Lung (tissue), 17 donors: ENCODE measurements at places on chromosomes 12 and 14. TPM values are rescaled to one million over a fixed set of nuclear protein-coding genes. Genes with fewer than 3 reads are reported as not detected.

GRCh38 chr12:84692071-84692470, 220.5 kb downstream of the SLC6A15 start:
- no peaks in the 10 kb centered on the region for H3K36me3 ChIP-seq
- no peak for DNase-seq
- H3K4me1 ChIP-seq: no peaks in the 10 kb centered on the region
- no peak overlapping the region for H3K4me3 ChIP-seq
- H3K27me3 ChIP-seq: no peaks in the 10 kb centered on the region

DNA sequence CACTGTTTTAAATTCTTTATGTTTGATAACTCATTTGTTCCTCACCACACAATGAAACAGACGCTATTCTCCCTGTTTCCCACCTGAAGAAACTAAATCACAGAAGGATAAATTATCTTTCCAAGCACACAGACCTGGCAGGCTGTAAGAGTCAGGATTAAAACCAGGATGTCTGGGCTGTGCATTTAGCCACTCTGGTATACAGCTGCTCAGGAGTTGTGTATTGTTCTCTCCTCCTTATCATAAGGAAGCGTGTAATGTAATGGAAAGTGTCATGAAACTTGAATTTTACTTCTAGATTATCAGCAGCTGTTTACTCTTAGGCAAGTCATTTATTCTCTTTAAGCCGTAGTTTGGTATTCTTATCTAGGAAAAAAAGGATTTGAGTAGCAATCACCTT, 154.8 kb upstream of the LRIG3 start:
- no peaks in the 10 kb centered on the region for H3K27me3 ChIP-seq
- H3K4me1 ChIP-seq: peaks cover 37% of the 10 kb centered on the region
- no peaks in the 10 kb centered on the region for H3K36me3 ChIP-seq
- DNase-seq: no peak

DNA sequence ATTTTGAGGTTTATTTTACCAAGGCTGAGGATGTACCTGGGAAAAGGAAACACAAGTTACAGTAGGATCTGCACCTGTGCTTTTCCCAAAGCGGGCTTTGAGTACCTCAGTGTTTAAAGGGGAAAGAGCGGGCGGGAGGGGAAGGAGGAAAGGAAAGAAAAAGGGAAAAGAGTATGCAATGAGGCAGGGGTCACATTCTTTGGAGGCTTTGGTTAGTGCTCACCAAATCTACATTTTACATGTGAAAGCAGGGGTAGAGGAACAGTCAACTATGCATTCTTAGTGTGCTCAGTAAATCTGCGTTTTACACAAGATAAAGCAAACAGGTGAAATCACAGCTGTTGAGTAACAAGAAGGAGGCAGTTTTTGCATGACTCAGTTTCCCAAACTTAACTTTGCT, 242.2 kb downstream of the TMEM132C start:
- no peak overlapping the region for H3K4me3 ChIP-seq
- H3K4me1 ChIP-seq: no peaks in the 10 kb centered on the region
- H3K27ac ChIP-seq: no peak overlapping the region
- DNase-seq: no peak
- H3K27me3 ChIP-seq: no peaks in the 10 kb centered on the region

- H3K27ac ChIP-seq: no peak overlapping the region
Measured at GRCh38 chr12:106625976-106626375, 43.2 kb downstream of the RFX4 start.

- no peak overlapping the region for H3K27ac ChIP-seq
- DNase-seq: no peak
- no peaks in the 10 kb centered on the region for H3K36me3 ChIP-seq
- H3K27me3 ChIP-seq: no peaks in the 10 kb centered on the region
Measured at GRCh38 chr14:98345161-98345560, 926.8 kb downstream of the BCL11B start.

DNA sequence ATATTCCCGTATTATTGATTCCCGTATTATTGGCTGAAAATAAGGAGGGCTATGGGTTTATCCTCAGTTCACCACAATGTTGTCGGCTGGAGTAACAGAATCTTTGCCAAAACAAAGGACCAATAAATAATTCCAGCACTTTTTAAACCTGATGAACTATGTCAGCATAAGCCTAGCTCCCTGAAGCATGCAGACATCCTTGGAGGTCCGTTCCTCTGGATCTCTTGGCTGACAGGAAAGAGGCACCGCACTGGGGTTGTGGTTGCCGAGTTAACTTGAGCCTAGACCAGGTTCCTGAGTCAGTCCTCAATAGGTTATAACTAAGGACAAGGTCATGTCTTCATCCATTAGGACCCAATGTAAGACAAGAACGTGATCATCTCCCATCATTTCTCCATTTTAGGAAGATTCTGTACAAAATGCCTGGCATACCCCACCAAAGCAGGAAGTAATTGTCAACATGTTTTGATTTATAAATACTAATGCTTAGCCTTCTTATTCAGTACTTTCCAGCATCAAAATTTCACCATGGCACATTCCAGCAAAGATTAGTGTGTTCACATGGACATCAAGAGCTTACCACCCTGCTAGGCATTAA, 36.6 kb downstream of the NID2 start:
- peak overlapping the region; percentile 37 for H3K27ac ChIP-seq
- DNase-seq: no peak
- peaks cover 3% of the 10 kb centered on the region for H3K4me1 ChIP-seq
- H3K27me3 ChIP-seq: no peaks in the 10 kb centered on the region
- H3K4me3 ChIP-seq: no peak overlapping the region

GRCh38 chr12:54521293-54522060, 23.9 kb downstream of the NCKAP1L start:
- H3K4me1 ChIP-seq: no peaks in the 10 kb centered on the region
- H3K27ac ChIP-seq: no peak overlapping the region
- no peaks in the 10 kb centered on the region for H3K36me3 ChIP-seq
- no peak overlapping the region for H3K4me3 ChIP-seq

DNA sequence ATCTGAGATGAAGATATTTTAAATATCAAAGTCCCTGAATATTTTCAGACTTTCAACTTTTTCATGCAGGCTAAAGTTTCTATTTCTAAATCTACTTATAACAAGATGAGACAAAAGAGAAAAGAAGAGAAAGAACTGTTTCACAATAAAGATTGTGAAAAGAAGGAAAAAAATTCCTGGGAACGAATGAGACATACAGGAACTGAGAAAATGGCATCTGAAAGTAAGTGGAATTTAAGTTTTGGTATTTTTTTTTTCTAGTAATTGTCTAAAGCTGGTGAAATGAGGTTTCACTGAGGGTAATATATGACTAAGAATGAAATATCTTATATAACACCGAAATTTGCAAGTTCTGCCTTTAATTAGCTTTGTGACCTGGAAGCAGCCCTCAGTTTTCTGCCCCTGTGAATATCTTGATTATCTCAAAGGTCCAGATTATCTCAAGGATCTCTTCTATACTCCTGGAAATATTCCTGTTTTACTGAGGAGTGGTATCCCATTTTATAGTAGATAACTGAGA, 55.7 kb upstream of the PRPF39 start:
- H3K36me3 ChIP-seq: no peaks in the 10 kb centered on the region

GRCh38 chr14:96122496-96122895, 82.1 kb upstream of the BDKRB2 start:
- H3K27me3 ChIP-seq: no peaks in the 10 kb centered on the region
- DNase-seq: no peak
- no peaks in the 10 kb centered on the region for H3K36me3 ChIP-seq
- H3K4me1 ChIP-seq: no peaks in the 10 kb centered on the region

DNA sequence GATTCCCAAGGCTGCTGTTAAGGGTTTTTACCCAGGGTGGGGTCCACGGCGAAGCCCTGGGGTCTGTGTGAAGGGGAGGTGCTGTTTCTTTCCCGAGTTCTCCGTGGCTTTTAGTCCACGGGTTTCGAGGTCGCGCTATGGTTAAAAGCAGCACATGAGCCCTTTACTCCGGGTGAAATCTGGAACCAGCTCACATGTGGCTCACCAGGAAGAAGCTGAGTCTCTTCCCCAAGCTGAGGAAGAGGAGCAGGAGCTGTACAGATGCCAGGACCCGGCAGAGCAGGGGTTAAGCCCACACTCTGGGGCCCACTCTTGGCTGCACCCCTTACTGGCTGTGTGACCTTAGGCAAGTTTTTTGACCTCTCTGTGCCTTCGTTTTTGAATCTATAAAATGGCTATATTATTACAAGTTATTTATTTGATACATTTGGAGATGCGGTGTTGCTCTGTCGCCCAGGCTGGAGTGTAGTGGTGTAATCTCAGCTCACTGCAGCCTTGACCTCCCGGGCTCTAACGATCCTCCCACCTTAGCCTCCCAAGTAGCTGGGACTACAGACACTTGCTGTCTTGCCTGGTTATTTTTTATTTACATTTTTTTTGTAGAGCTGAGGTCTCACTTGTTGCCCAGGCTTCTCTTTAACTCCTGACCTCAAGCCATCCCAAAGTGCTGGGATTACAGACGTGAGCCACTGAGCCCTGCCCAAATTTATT, 266.3 kb downstream of the AACS start:
- peak; percentile 4 for DNase-seq
- peaks cover 3% of the 10 kb centered on the region for H3K27me3 ChIP-seq
- H3K4me3 ChIP-seq: no peak overlapping the region
- H3K36me3 ChIP-seq: no peaks in the 10 kb centered on the region

DNA sequence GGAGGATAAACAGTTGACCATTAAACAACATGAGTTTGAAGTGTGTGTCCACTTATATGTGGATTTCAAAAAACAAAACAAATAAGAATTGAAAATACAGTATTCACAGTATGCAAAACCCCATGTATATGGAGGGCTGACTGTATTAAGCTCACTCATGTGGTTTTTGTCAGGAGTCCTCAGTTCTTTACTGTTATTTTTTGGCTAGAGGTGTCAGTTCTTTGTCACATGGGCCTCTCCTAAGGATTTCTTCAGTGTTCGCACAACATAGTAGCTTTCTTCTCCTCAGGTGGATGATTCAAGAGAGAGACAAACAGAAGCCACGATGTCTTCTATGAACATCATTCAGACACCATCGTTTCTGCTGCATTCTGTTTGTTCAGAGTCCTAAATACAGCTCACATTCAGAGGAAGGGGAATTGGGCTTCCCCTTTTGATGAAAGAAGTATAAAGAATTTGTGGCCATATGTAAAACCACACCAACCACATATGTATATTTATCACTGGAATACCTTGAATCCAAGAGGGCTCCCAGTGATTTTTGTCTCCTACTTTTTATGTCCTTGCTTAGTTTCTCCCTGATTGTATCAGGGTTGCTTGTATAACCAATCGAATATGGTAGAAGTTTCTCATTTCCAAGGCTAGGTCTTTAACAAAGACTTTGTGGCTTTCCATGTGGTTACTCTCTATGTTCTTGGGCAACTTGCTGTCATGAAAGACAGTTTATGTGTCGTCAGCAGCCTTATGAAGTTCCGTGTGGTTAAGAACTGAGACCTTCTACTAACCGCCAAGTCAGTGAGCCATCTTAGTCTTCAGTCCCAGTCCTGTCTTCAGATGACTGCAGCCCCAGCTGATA, 18.9 kb downstream of the MNAT1 start:
- H3K36me3 ChIP-seq: no peaks in the 10 kb centered on the region
- H3K4me3 ChIP-seq: no peak overlapping the region
- H3K27me3 ChIP-seq: no peaks in the 10 kb centered on the region
- H3K4me1 ChIP-seq: peaks cover 9% of the 10 kb centered on the region
- no peak for DNase-seq

DNA sequence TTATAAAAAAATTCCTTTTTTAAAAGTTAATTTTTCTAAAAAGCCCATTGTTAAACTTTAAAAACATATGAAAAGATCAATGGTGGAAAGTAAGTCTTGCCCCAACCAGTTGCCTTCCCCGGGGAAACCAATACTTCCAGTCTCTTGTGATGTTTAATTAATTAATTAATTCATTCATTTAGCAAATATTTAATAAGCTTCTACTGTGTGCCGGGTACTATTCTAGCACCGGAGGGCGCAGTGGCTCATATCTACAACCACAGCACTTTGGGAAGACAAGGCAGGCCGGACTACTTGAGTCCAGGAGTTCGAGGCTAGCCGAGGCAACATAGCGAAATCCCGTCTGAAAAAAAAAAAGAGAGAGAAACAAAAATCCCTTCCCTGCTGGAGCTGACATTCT, 87.4 kb downstream of the HECTD4 start:
- H3K36me3 ChIP-seq: no peaks in the 10 kb centered on the region
- no peak overlapping the region for H3K27ac ChIP-seq
- H3K4me3 ChIP-seq: no peak overlapping the region
- no peaks in the 10 kb centered on the region for H3K27me3 ChIP-seq
- H3K4me1 ChIP-seq: peaks cover 2% of the 10 kb centered on the region

- H3K36me3 ChIP-seq: no peaks in the 10 kb centered on the region
- no peak for DNase-seq
- peaks cover 19% of the 10 kb centered on the region for H3K4me1 ChIP-seq
- H3K27ac ChIP-seq: no peak overlapping the region
- H3K27me3 ChIP-seq: no peaks in the 10 kb centered on the region
Measured at GRCh38 chr14:61217516-61217915, 63.6 kb downstream of the TMEM30B start.

DNA sequence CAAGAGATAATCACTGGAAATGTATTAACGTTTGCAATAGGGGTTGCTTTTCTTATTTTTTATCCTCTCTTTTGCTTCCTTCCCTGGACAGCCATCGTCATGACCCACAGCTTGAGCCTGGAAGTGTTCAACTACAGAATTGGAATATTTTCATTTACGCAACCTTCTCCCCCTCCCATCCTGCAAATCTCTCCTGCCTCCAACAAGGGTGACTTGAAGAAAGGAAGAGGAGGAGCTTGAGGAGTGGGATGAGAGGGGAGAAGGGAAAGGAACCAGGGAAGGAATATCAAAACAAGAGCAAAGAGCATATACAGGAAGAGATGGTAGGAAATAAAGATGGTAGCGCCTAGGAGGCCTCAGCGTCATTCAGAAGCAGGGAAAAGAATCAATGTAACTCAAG, 1.6 kb upstream of the MANSC4 start:
- peak; percentile 86 for DNase-seq
- no peaks in the 10 kb centered on the region for H3K27me3 ChIP-seq
- H3K27ac ChIP-seq: no peak overlapping the region

- H3K4me1 ChIP-seq: no peaks in the 10 kb centered on the region
- H3K4me3 ChIP-seq: no peak overlapping the region
- DNase-seq: no peak
- no peak overlapping the region for H3K27ac ChIP-seq
Measured at GRCh38 chr12:39297891-39298290, 145.0 kb downstream of the KIF21A start.

DNA sequence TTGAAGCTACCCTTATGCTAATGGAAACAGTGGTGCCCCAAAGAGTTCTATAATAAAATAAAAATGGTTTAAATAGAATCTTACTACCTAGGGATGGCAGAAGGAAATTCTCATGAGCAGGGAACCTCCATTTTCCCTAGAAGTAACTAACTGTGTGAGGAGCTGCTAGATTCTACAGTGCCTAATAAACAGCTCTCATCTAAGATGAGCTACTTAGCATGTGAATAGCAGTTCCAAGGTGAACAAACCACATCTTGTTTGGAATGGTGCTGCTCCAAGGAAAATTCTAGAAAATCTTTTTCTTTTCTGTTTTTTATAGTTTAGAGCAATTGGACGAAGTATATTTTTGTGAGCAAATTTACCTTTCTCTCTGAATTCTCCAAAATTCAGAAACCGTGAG, 1015.3 kb upstream of the NOVA1 start:
- H3K27me3 ChIP-seq: no peaks in the 10 kb centered on the region
- H3K36me3 ChIP-seq: no peaks in the 10 kb centered on the region
- no peak overlapping the region for H3K4me3 ChIP-seq
- DNase-seq: no peak
- no peak overlapping the region for H3K27ac ChIP-seq

Gene MSRB3
- 41.5 TPM for total RNA-seq

Gene C14orf180
- total RNA-seq: 0.12 TPM

Gene CFAP251
- total RNA-seq: 35.4 TPM

Gene TAS2R9
- total RNA-seq: not detected

Gene SIX4
- 7.1 TPM for total RNA-seq

Gene MNAT1
- 25.5 TPM for total RNA-seq

Gene OR4K17
- total RNA-seq: not detected

Gene PLA2G1B
- 6.5 TPM for total RNA-seq

Gene ADGRD1
- 66.2 TPM for total RNA-seq

Gene ST8SIA1
- 5.3 TPM for total RNA-seq
